ENCODE measurements at places on chromosomes 2 and 18.

- no peak for DNase-seq
Measured at GRCh38 chr2:225464346-225465025, 65.0 kb downstream of the NYAP2 start.

DNA sequence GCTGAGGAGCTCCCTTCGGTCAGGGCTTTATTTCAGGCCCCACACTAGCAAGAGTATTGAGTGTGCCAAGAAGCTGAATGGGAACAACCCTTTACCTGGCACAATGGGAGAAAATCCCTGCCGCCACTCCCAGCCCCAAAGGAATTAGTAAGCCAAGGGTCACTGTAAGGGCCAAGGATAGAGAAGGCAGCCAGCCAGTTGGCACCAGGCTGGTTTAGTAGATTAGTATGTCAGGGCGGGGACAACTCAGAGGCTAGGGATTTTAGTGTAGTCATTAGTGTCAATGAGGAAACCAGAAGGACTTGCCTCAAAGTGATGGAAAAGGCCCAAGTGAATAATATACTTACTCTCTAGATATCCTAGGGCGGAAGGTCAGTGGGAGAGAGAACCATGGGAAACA is 34.9 kb upstream of the CYP26B1 start:
- DNase-seq, result no peak

- DNase-seq, result no peak
Measured at GRCh38 chr18:23631746-23632145, 31.0 kb downstream of the ANKRD29 start.

DNA sequence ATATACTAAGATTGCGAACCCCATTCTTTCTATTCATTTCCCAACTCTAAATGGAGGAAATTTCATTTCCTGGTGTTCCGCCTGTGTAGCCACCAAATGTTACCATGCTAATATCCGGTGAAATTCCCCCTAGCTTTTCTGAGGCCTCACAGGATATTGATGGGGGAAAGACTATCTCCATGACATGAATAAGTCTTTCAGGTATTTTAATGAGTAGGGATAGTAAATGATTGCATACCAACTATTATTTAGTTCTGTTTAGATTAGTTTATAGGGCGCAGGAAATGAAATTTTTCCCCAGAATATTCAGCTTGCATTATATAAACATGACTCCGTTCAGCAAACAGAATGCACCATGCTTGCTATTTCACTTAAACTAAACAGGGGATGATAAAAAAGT is 55.4 kb downstream of the COL5A2 start:
- DNase-seq, result no peak

DNA sequence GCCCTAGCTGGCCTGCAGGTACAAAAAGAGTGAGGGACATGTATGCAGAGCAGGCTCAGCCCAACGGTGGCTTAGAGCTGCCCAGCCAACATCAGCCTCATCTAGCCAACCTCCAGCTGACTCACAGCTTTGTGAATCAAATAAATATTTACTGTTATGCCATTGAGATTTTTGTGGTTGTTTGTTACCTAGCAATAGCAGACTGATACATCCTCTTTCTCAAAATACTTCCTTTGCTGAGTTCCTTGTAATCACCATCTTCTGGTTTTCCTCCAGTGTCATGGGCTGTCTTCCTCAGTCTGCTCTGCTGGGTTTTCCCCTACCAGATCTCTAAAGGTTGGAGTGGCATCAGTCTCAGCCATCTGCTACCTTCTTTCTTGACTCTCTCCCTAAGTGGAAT is 126.6 kb upstream of the SLC1A4 start:
- DNase-seq, result no peak

- no peak for DNase-seq
Measured at GRCh38 chr2:19648583-19648982, 253.2 kb downstream of the TTC32 start.

DNA sequence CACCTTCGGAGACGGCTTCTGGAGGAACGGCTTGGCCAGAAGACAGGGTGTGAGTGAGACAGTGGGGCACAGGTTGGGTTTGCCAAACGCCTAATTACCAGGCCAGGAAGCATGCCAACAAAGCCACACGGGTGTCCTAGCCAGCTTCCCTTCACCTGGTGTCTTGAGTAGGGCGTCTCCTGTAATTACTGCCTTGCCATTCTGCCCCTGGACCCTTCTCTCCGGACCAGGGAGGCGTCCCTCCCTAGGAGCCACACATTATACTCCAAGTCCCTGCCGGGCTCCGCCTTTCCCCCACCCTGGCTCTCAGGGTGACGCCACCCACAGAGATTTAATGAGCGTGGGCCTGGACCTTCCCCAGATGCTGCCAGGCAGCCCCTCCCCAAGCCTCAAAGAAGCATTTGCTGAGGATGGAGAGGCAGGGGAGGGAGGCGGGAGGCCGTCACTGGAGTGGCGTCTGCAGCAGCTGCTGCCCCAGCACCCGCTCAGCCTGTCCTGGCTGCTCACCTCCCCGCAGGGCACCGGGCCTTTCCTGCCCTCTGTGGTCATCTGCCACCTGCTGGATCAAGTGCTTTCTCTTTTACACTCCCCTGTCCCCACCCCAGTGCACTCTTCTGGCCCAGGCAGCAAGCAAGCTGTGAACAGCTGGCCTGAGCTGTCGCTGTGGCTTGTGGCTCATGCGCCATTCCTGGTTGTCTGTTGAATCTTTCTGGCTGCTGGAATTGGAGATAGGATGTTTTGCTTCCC is 20.7 kb downstream of the FOSL2 start:
- peak; percentile 59 for DNase-seq

DNA sequence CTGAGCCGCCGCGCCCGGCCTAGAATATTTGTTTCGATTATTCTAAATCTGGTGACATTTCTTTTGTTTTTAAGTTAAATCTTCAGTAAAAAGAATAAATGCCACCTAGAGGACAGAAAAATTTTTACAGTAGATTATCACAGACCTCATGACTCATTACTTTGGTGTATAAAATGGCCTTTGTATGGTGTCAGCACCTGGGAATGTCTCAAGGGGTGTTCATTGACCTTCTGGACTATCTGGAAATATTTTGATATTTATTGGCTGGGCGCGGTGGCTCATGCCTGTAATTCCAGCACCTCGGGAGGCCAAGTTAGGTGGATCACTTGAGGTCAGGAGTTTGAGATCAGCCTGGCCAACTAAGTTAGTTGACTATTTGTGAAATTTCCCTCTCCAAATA is 30.3 kb upstream of the SLC30A6 start:
- DNase-seq, result no peak

DNA sequence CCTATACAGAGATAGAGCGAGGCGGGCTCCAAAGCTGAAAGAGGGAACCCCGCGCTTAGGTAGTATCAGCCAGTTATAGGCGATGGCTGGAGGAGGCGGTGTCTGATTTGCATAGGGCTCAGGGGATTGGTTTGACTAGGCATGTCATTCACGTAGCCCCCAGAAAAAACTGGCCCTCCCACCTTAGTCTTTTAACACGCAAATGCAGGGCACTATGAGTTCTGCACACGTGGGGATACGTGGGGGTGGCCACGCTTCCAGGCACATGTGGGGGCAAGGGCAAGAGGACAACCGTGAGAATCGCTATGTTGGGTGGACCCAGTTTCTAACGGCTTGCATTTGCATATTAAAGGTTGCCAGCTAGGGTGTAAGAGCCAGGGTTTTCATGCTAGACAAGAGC is 56.7 kb upstream of the MSTN start:
- DNase-seq, result no peak

DNA sequence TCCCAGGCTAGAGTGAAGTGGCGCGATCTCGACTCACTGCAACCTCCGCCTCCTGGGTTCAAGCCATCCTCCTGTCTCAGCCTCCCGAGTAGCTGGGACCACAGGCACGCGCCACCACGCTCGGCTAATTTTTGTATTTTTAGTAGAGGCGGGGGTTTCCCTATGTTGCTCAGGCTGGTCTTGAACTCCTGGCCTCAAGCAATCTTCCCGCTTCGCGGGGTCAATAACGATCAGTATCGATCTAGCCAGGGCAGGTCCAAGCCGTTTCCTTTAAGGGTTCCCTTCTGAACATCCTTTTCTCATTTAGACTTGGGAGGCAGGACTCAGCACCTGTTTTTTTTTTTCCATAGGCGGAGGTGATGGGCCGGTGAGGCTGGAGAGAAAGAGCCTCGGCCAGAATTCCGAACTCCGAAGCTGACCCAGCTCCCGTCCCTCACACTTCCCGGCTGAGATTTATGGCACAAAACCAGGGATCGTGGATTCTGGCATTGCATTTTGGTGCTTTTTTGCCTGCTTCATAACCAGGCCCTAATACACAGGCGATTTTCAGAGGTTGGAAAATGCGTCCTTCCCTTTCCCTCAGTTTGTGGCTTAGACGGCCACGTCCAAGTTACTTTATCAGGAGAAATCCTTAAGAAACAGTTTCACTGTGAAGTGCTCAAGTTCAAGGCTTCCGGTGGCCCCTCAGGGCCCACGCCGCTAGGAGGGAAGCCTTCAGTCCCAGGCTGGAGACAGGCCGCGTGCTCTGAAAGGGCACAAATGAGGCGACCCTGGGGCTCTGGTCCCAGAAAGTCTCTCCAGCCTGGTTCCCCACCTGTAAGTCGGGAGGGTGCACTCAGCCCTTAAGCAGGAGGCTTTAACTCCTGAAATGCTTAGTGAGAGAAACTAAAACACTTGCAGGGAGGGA is 998 bp upstream of the SLC66A3 start:
- no peak for DNase-seq

DNA sequence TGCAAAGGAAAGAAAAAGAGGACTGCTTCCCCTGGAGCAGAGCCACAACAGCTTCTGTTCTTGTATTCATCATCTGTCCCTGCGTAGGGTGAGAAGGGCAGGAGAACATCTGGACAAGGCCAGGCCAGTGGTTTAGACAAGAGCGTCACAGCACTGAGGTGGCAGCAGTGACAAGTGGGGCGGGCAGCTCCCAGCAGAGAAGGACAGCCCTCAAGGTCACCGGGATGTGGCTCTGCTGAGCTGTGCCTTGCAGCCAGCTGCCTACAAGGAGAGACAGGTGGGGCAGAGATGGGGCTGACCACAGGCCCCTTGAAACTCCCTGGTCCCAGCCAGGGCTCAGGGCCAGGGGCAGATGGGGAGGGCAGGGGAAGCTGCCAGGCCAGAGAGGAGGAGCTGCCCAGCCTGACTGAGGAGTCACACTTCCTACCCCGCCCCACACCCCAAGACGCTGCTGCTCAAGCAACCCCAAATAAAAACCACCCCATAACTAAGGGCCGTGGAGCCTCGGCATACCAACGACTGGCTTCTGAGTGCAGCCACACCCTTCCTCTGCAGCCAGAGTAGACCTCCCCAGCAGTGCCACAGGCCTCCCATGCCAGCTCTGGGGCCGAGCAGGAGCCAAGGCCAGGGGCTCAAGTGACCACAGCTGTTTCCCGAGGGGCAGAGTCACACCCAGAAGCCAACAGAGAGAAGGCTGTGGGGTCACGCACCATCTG is 5.4 kb downstream of the RAB11FIP5 start:
- DNase-seq, result no peak

DNA sequence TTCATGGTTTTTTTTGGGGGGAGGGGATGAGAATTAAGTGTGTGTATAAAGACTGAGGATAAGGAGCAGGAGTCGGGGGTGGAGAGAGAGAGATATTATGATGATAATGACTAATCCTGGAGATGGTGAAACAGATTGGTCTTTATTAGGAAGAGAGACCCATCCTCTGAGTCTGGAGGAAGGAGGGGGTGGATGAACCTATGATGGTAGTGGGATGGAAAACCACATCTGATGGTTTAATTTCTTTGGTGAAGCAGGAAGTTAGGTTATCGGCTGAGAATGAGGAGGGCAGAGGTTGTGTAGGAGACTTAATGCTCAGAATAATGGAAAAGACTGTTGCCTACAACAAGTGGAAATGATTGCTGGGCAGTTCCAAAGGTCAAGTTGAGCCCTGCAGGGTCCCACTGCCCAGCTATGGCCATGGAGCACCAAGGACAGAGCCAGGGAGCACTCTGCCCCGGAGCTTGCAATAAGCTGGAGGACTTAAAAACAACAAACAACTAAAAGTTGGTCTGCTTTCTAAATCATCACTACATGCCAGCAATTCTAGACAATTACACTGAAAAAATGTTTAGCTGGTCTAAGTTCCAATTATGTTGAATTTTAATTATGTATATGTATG is 7.9 kb downstream of the SLC16A14 start:
- no peak for DNase-seq

GRCh38 chr2:214203744-214204289 is 207.0 kb upstream of the VWC2L start:
- no peak for DNase-seq

DNA sequence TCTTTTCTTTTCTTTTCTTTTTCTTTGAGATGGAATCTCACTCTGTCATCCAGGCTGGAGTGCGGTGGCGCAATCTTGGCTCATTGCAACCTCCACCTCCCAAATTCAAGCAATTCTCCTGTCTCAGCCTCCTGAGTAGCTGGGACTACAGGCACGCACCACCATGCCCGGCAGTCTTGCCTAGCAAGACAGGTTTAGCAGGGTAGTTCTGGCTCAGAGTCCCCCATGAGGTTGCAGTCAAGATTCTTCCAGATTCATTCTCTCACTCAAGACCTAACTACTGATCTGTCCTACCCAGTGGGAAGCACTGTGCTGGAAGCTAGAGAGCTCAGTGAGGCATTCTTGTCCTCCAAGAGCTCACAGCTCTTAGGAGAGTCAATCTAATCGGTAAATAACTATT is 17.6 kb upstream of the ZAP70 start:
- no peak for DNase-seq

GRCh38 chr2:136057802-136058140 is 60.2 kb downstream of the CXCR4 start:
- no peak for DNase-seq

DNA sequence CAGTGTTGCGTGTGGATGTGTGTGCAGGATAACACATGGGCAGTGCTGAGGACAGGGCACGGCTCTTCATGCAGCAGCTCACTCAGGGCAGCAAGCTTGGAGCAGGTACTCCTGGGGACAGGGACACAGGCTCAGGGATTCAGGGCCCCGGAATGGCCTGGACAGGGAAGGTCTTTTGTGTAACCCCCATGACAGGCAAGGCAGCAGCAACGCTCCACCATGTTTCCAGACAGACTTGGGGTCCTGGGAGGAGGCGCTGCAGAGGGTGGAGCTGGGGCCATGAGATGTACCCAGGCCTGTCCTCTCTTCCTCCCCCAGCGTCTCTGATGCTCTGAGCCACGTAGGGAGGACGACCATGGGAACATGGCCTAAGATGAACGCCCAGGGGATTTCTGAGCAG is 58.3 kb downstream of the ADNP2 start:
- DNase-seq, result no peak

DNA sequence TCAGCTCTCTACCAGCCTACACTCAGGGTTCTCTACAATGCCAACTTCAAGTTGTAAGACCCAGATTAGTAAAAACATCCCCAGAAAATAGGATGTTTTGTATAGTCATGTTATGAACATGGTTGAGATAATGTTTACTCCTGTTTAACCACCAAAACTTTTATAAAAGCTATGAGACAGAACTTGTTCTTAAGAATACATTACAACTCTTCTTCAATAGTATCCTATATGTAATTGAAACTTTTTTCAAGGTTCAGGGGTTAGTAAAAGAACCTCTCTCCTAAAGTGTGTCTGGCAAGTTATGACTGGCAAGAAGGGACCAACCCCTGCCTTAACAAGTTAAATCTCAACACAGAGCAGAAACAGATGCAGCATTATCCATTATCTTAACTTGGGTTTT is 118.8 kb upstream of the STK17B start:
- no peak for DNase-seq

DNA sequence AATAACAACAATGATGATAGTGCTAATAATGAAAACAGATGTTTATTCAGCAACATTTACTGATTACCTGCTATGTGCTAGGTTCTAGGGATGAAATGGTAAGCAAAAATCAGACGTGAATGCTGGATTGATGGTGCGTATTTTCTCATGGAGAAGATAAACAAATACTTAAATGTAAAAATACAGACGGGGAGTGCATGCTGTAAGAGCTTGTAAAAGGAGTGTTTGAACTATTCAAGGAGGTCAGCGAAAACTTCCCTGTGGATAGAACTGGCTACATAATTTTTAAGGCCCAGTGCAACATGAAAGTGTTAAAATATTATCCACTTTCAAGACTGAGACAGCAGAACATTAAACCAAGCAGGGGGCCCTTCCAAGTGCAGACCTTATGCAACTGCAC is 22.1 kb downstream of the MTX2 start:
- no peak for DNase-seq
